ENCODE measurements at places on chromosomes 16 and 17.

- DNase-seq: no peak
Observed at GRCh38 chr17:57418463-57419246, 162.3 kb downstream of the MSI2 start.

GRCh38 chr17:66386498-66387351 is 84.3 kb downstream of the PRKCA start:
- no peak for DNase-seq

GRCh38 chr17:57876023-57876865 is 26.4 kb upstream of the MRPS23 start:
- no peak for DNase-seq

- DNase-seq: no peak
Observed at GRCh38 chr17:13283606-13284005, 265.8 kb upstream of the ELAC2 start.

GRCh38 chr17:65065906-65066305 is 9.4 kb upstream of the GNA13 start:
- no peak for DNase-seq

- no peak for DNase-seq
Observed at GRCh38 chr16:82761858-82762257, 135.1 kb downstream of the CDH13 start.

- DNase-seq: peak; percentile 94
Observed at GRCh38 chr16:5033256-5034166, at the start of gene NAGPA. TSS of gene NAGPA (minus strand) at chr16:5033935. CDS start at chr16:5033914, 21 bp downstream.

DNA sequence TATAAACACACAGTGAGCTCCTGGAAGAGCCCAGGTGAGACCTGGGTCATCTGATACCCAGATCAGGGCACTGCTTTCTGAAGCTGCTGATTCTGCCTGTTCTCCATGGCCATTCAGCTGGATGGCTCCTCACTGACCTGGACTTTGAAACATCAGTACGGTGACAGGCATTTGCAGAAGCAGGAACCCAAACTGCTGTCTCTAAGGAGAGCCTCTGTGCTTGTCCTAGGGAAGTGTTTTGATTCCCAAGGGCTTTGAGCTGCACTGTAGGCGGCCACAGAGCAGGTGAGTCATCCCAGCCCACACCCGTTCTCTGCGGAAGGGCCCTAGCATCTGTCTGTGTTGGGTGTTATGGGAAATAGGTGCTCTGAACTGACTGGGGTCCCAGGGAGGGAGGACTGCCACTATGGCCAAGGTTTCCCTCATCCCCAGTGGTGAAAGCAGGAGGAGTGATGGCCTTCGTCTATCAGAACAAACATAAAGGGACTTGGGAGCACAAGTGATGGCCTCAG is 60.7 kb upstream of the ADCY9 start:
- no peak for DNase-seq

DNA sequence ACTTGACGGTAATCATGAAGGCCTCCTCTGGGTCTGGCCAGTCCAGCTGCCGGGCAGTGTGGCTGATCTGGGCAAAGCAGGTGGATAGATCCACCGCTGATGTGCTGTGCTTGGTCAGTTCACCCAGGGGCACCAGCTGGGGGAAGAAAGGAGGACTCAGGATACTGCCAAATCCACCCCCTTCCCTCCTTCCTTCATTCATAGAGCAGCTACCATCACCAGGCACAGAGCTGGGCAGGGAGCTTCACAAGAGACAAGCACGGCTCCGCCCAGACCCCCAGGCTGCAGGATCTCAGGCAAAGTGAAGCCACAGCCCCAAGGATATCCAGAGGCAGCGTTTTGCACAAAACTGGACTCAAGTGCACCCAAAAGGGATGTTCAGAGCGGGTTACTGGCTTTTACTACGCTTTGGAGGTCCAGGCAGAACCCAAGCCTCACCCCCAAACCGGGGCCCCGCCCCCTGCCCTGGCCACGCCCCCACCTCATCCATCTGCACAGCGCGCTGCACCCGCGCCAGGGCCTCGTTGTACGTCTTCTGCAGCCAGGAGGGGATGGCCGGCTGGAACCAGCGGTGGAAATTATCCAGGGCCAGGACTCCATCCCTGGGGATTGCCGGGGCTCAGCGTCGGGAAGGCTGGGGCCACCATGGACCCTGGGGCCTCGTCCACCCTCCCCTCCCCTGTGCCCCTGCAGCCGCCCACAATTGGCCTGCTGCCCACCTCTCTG is 9.1 kb downstream of the UNC13D start:
- no peak for DNase-seq

DNA sequence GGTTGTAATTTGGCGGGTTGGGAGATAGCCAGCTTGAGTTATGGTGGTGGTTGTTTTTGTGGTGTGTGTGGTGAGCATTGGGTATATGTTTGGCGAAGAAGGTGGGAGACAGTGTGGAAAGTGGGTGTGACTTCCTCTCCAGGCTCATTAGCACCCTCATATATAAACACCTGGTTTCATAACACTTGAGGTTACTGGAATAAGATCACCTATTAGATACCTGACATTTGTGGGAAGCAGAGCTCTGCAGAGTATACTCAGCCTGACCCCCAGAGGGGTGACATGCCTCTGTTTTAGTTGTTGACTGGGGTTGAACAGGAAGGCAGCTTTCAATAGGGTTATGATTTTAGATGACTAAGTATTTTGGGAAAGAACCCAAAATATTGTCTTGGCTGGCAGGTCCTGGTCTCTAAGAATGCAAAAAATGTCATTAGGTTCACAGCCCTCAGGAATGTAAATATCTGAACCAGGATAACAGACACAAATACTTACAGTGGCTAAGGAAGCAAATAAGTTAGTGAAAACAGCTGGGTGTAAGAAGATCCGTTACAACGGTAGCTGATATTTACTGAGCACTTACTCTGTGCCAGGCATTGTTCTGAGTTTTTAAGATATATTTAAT is 18.3 kb upstream of the EFCAB13 start:
- no peak for DNase-seq

DNA sequence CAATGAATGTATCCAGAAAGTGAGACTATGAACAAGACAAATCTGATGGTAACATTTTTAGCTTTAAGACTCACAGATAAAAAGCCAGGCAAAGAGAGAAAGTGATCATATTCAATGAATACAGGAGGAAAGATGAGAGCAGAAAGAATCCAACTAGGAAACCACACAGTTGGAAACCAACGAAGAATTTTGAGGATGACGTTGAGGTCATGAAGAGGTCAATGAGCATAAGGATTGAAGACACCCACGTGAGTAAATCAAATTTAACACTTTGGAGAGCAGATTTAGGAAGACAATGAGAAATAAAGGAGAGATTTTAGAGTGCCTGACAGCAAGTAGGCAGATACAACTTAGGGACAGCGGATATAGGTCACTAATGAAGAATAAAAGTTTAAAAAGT is 948.1 kb downstream of the KCNJ2 start:
- DNase-seq: no peak

DNA sequence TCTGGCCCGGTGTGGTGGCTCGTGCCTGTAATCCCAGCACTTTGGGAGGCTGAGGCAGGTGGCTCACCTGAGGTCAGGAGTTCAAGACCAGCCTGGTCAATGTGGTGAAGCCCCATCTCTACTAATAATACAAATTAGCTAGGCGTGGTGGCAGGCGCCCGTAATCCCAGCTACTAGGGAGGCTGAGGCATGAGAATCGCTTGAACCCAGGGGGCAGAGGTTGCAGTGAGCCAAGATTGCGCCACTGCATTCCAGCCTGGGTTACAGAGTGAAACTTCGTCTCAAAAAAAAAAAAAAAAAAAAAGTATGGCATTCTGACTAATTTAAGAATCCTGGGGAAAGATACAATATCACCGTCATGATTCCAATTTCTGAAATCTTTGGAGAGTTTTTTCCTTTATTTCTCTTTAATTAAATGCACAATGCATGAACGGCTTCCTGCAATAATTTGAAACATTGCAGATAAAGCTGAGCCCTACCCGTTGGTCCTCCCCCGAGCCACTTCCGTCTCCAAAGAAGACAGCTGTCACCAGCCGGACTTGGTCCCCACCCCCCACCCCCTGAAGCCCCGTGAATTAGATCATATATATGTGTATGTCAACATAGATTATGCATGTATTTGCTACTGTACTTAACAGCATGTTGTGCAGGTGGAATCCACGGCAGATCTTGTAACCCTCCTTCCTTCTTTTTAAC is 142.6 kb upstream of the PLCG2 start:
- DNase-seq: no peak

GRCh38 chr16:82843606-82844271 is 217.0 kb downstream of the CDH13 start:
- DNase-seq: no peak

DNA sequence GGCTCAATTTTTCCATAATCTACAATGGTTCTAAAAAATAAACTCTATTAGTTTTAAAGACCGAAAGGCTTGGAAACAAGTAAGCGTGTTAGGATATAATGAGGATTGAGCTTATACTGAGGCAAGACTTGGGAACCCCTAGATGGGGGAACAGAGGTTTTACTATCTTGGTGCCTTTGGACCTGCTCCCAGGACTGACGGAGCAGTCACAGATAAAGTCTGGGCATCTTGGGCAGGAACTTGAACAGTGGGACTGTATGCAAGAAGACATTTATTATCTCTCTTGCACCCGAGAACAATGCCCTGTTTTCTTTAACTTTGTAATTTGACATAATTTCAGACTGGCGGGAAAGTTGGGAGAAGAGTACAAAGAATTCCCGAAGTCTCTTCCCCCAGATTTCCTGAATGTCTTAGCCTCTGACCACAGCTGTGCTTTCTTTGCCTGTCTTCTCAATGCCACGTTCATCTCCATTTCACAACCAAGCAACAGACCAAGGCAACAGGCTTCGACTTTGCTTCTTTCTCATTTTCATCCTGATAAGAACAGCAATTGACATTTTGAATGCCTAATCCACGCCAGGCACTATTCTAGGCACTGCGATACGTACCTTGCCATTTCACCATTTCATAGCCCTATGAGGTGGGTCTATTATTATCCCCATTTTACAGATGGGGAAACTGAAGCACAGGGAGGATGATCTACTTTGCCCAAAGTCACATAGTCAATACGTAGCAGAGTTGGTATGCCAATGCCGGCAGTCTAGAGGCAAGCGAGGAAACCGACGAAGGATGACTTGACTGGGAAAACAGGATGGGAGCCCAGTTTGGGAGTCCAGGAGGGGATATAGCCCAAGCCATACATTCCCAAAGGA is 3.0 kb upstream of the IL4R start:
- no peak for DNase-seq

GRCh38 chr17:7016418-7016817 is 4.0 kb downstream of the RNASEK start:
- DNase-seq: no peak

DNA sequence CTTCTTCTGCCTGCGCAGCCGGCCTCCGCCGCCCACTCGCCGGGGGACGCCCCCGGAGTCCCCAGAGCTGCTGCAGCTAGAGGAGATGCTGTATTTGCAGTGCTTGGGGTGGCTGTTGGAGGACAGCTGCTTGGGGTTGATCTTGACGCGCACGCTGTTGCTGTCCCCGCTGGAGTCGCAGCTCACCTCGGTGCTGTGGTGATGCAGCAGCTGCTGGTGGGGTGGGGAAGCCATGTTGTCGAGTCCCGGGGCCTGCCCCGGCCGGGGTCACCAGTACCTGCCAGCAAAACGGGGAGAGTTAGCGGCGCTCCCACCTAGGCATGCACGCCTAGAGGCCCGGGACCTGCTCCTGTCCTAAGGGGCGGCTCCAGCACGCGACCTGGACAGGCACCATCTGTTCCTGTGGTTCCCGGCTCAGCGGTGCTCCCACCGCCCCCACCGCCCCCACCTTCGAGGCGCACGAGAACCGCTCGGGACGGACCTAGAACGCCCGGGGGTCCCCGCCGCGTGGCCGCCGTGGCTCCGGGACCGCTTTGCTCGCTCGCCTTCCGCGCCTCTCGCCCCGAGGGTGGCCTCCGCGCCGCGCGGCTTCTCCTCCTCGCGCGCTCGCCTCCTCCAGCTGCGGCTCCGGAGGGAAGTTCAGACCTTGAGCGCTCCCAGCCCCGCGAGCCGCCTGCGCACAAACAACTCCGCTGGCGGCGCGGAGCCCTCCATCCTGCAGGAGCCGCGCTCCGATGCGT is 863 bp downstream of the ADCY9 start:
- DNase-seq: no peak

GRCh38 chr17:41516830-41517283 is 1.8 kb downstream of the KRT15 start:
- DNase-seq: no peak

GRCh38 chr17:61555127-61555566 is 35.9 kb downstream of the NACA2 start:
- no peak for DNase-seq

DNA sequence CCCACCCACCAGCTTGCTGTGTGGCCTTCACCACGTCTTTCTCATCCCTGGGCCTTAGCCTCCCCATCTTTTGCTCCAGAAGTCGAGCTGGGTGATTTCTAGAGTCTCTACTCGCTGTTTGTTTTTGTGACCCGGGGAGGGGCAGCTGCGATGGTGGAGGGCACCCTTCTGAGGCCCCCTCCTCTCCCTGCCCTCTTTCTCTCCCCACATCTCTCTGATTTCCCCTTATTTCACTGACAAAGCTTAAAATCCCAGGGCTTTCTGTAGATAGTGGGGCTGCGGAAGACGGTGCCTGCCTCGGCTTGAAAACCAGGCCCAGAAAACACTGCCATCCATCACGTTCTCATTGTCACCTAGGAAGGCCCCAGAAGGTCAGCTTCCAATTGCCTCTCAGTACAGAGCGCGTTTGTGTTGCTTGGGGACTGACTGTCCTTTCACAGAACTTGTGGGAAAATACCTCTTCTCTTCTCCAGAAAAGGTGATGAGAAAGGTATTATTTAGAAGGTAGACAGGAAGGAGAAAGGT is 95.1 kb downstream of the NTN1 start:
- no peak for DNase-seq

DNA sequence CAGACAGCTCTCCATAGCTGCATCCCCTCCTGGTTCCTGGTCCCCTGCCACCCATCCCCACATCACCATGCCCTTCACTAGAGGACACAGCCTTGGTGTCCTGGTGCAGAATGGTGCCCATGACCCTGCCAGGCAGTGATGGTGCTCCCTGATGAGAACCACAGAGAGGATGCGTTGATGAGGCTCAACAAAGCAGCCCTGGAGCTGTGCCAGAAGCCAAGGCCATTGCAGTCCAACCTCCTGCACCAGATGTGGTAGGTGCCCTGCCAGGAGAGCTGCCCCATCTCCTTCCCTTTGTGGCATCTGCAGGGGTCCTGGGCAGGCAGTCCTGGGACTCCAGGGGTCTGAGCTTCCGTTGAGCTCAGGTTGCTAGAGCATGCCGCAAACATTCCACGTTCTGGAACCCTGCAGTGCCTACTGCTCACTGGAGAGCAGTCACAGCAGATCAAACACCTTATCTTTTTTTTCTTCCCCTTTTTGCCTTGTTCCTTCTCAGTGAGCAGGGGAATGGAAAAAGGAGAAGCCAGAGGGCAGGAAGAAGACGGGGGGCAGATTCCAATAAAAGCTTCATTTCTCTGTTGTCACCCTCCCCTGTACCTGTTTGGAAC is 5.3 kb upstream of the EPN3 start:
- DNase-seq: no peak

GRCh38 chr16:88820385-88821025 is 8.8 kb upstream of the APRT start:
- no peak for DNase-seq

GRCh38 chr17:65061646-65062045 is 5.1 kb upstream of the GNA13 start:
- DNase-seq: no peak

GRCh38 chr17:50047488-50048126 is 8.3 kb upstream of the ITGA3 start:
- no peak for DNase-seq
